ENCODE measurements at places on chromosomes 2 and 18. TPM values are rescaled to one million over a fixed set of nuclear protein-coding genes. Genes with fewer than 3 reads are reported as not detected.

TTR gene
- 5.2 TPM for total RNA-seq

ZNF513 gene
- 17.7 TPM for total RNA-seq

C2orf78 gene
- not detected for total RNA-seq

STAM2 gene
- total RNA-seq: 4.0 TPM

TMEM247 gene
- total RNA-seq: not detected

IL36RN gene
- not detected for total RNA-seq

LRRC30 gene
- not detected for total RNA-seq

HOXD9 gene
- total RNA-seq: not detected

ANKRD36B gene
- 19.4 TPM for total RNA-seq

SERPINB4 gene
- not detected for total RNA-seq

- DNase-seq: no peak
These were observed 128.1 kb upstream of the MSTN start for GRCh38 chr2:190190507-190191162.

- no peak for DNase-seq
These were observed 1.2 kb downstream of the ANKMY1 start for GRCh38 chr2:240556553-240557100.

DNA sequence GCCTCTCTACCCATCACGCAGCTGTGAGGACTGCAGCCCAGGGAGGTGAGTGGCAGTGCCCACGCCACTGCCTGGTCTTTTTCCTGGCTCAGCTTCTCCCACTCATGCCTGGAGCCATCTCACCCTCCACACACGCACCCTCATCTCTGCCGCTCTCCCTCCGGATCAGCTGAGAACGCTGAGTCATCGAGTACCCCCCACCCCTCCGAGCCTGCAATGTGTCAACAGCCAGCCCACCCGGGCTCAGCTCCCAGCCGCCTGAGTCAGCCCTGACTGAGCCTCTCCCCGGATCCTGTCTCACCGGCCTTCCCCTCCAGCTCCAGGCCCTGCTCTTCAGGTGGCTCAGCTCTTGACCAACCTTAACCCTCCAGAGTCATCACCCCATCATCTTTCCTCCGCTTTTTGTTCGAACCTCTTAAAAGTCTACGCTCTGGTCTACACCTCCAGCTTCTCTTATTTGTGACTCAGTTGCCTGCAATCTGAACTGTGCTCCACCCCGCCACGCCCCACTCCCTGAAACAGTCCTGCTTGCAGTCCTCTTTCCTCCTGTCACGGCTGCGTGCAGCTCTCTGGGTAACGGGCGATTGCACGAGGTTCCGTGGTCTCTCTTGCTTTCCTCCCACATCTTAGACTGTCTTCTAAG lies 94.4 kb upstream of the ASAP2 start:
- peak; percentile 65 for DNase-seq

- DNase-seq: peak; percentile 54
These were observed 79.2 kb downstream of the NDUFA10 start for GRCh38 chr2:239945751-239946561.

DNA sequence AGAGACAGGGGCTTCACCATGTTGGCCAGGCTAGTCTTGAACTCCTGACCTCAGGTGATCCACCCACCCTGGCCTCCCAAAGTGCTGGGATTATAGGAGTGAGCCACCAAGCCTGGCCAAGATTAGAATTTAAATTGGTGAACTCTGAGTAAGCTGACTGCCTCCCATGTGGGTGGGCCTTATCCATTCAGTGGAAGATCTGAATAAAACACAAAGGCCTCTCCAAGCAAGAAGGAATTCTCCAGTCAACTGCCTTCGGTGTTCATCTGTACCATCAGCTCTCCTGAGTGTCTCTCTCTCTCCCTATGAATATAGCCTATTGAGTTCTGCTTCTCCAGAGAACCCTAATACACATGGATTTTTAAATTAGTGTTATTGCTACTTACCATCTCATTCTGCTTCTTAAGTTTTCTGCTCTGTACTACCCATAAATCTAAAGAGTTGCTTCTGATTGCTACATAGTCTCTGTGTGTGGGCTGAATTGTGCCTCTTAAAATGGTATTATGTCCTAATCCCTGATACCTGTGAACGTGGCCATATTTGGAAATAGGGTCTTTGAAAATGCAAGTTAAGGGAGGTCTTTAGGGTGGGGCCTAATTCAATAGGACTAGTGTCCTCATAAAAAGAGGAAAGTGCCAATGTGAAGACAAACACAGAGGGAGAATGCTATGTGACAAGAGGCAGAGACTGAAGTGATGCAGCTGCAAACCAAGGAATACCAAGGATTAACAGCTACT lies 36.3 kb downstream of the FBXO11 start:
- no peak for DNase-seq

GRCh38 chr2:234615643-234616356 lies 118.9 kb upstream of the ARL4C start:
- DNase-seq: no peak

DNA sequence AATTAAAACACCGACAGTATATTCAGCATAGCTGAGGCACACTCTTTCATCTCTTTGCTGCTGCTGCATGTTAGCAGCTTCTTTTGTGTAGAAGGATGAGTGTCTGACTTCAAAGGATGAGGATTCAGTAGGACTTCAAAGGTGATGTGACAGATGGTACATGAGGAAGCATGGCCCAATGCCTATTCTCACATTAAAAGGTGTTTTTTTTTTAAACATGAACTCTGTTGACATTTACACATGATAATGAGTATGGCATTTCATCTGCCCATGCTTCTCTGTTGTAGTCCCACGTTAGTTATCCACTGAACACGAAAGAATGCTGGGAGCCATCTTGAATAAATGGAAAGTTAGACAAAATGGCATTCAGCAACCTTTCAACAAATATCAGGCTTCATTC lies 1950.8 kb upstream of the PIK3C3 start:
- no peak for DNase-seq

DNA sequence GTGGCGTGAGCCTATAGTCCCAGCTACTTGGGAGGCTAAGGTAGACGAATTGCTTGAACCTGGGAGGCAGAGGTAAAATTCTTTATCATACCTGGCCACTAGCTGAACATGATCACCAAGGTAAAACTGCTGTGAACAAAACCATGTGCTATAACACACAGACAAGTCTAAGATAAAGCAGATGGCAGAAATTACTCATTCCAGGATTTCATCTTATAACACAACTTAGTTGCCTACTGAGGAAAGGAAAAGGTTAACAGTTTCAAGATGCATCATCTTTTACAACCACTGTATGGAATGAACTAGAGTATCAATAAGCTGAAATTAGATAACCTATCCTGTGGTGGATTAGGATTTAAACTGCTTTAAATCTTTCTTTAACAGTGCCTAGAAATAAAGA lies 8.3 kb downstream of the ARL5A start:
- DNase-seq: no peak

- DNase-seq: no peak
These were observed 157.1 kb downstream of the GALNT14 start for GRCh38 chr2:30981096-30981495.

GRCh38 chr2:241037498-241037897 lies 39.1 kb downstream of the SNED1 start:
- DNase-seq: no peak

DNA sequence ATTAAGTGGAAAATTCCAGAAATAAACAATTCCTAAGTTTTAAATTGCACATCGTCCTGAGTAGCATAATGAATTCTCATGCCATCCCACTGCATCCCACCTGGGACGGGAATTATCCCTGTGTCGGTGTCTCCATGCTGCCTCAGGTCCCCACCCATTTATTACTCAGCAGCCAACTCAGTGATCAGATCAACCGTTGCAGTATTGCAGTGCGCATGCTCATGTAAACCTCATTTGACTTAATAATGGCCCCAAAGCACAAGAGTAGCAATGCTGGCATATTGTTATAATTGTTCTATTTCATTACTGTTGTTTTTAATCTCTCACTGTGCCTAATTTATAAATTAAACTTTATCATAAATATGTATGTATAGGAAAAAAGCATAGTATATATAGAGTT lies 214.4 kb downstream of the METTL4 start:
- no peak for DNase-seq

DNA sequence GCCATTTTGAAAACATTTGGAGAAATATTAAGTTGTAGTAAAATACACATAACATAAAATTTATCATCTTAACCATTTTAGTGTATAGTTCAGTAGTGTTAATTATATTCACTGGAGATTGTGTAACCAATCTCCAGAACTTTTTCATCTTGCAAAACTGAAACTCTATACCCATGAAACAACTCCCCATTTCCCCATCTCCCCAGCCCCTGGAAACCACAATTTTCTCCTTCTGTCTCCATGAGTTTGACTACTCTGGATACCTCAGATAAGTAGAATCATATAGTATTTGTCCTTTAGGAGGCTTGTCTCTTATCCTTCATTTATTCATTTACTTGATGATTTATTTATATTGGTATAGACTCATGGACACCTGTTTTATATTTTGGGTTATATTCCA lies 392.9 kb downstream of the SETBP1 start:
- DNase-seq: no peak

- DNase-seq: no peak
These were observed 9.3 kb upstream of the SCYGR5 start for GRCh38 chr2:227657199-227657845.

DNA sequence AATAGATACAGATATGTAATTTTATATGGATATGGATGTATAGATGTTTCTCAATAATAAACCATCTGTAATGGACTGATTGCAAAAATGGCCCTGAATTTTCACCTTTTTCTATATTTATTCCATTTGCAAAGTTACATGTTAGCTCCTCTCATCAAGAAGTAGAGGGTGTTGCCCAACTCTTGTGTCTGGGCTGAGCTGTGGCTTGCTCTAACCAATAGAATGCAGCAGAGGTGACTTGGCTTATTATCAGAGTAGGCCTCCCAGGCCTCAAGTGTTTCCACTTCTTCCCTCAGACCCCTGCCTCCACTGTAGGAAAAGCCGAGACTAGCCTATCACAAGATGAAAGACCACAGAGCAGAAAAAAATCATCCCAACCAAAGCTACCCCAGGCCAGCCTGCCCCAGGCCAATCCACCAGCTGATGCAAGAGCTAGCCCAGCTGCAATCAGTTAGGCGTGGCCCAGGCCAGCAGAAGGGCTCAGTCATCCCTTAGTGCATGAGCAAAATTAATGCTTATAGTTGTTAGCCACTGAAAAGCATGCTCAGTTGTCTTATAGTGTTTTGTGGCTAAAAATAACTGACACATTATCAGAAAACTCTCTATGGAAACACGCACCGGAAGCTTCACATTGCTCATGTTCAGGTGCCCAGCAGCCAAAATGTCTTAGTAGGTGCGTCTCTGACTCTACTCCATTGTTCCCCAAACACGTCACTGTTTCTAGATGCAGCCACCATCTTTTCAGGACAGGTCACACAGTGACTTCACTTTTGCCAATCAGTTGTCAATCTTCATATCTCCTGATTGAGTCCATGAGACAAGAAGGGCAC lies 464.0 kb downstream of the FBXO15 start:
- no peak for DNase-seq

- no peak for DNase-seq
These were observed 11.3 kb upstream of the COPS8 start for GRCh38 chr2:237074211-237074993.

DNA sequence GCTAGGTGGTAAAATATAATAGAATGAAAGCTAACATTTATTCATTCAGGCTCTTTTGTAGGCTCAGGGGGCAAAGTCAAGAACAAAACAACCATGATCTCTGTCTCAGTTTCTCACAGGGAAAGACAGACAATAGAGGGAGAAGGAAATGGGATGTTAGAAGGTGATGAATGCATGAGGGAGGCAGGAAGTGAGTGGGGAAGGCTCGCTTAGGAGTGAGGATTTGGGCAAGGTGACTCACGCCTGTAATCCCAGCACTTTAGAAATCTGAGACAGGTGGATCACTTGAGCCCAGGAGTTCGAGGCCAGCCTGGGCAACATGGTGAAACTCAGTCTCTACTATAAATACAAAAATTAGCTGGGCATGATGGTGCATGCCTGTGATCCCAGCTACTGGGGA lies 88.4 kb downstream of the CTIF start:
- no peak for DNase-seq

GRCh38 chr2:241851325-241852115 lies 7.2 kb downstream of the PDCD1 start:
- no peak for DNase-seq

DNA sequence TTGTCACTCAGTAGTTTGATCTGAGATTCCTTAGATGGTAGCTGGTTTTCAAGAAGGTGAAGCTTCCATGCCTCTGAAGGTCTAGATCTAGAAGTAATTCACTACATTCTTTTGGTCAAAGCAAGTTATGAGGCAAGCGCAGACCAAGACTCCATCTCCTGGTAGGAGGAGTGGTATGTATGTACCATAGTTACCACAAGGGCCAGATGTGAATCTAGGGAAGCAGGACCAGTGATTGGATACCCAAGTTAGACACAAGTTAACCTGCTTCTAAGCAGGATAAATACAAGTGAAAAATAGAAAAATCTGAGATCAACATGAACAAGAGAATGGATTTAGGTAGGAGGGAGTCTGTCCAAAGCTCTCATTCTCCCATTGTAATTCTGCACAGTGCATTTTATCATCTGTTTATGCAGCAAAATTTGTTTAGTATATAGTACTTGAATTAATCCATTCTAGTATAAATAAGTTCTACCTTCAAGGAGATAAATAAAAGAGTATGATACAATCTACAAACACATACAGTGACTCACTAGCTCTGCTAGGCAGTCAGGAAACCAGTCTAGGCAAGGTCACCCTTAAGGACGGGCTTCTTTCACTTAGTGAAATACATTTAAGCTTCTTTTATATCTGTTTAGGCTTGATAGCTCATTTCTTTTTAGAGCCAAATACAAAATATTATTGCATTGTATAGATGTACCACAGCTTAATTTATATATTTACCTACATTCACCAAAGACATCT lies 14.2 kb upstream of the DOCK10 start:
- DNase-seq: no peak

DNA sequence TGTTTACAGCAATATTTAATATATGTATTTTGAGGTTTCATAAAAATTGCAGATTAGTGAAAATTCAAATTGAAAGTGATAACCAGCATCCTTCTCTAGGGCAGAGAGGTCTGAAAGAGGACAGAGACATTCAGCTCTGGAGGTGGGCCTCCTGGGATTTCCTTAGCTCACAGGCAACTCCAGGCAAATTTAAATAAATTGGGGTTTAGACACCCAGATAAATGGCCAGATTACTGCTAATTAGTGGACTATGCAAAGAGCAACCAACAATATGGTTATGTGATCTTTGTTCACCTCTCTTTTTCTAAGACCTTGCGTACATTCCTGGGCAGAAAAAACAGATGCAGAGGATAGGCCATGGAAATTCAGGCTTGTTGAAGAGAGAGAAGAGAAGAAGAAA lies 1282.8 kb upstream of the ACVR2A start:
- no peak for DNase-seq

GRCh38 chr2:172674034-172674967 lies 61.3 kb upstream of the RAPGEF4 start:
- no peak for DNase-seq

All from ascending aorta (tissue), 2 donors.